ENCODE measurements at places on chromosomes 13 and 19. TPM values are rescaled to one million over a fixed set of nuclear protein-coding genes. Genes with fewer than 3 reads are reported as not detected.

Gene CPT1C
- 118 TPM for polyA plus RNA-seq

Gene CFAP97D2
- not detected for polyA plus RNA-seq

Gene PLEKHA4
- 4.7 TPM for polyA plus RNA-seq

Gene SMIM17
- 0.06 TPM for polyA plus RNA-seq

GRCh38 chr13:42485272-42485671 lies 88.7 kb upstream of the TNFSF11 start:
- no peak for DNase-seq

DNA sequence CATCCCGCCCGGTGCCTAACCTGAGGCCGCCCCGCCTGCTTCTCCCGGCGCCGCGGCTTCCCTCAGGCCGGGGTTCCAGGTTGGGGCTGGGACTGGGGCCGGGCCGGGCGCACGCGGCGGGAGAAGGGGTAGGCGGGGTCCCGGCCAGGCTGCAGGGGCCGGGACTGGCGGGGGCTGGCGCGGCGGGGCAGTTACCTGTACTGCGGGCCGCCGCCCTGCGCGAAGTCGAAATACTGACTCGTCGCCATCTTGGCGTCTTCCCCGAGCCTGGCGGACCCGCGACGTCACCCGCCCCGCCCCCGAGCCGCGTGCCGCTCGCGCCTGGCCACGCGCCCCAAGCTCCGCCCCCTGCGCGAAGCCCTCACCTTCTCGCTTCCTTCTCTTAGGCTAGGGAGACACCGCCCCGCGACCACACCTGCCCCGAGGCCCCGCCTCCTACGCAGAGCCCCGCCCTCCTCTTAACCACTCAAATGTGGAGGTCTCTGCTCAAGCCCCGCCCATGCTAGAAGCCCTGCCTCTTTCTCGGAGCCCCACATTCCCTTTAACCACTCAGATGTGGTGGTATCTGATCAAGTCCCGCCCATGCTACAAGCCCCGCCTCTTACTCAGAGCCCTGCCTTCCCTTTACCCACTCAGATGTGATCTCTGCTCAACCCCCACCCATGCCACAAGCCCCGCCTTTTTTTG lies at the start of gene ZFR2:
TSS of gene ZFR2 (minus strand) at position 269 of the 687 bp plus-strand sequence. CDS start at position 248, 21 bp downstream.
- DNase-seq, result peak; percentile 86

Gene SHISA7
- polyA plus RNA-seq, result 0.02 TPM

DNA sequence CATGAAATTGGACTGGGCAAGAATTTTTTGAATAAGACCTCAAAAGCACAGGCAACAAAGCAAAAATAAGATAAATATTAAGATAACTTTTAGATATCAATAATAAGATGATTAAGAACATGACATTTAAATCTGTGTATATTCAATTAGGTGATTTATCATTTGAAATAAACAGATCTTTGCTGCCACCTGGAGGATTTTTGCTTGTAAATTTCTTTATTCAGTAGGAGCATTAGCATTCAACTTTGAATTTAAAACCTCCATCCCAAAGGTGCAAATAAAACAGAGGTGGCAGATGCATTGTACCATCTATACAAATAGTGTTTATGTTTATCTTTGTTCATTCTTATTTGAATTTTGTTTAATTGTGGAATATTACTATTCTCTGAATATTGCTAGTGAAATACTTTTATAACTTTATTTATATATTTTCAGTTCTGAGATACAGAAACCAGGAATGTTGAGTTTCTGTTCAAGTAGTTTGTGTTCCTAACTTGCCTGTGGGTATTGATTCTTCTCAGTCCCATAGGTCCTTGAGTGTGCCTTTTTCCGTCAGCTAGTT lies 20.9 kb downstream of the COG6 start:
- DNase-seq, result peak; percentile 19

Gene PEX11G
- 6.4 TPM for polyA plus RNA-seq

GRCh38 chr13:47420568-47420967 lies 523.7 kb upstream of the HTR2A start:
- no peak for DNase-seq

Gene MEGF8
- 12.0 TPM for polyA plus RNA-seq

Gene IGSF23
- 0.10 TPM for polyA plus RNA-seq

GRCh38 chr19:7650148-7650547 lies 13.2 kb downstream of the STXBP2 start:
- peak; percentile 19 for DNase-seq

- DNase-seq, result no peak
Measured at GRCh38 chr19:55325172-55325571, at the start of gene TMEM150B. Gene TMEM150B (minus strand): TSS chr19:55325341. CDS start chr19:55321036, 4,305 bp downstream.

DNA sequence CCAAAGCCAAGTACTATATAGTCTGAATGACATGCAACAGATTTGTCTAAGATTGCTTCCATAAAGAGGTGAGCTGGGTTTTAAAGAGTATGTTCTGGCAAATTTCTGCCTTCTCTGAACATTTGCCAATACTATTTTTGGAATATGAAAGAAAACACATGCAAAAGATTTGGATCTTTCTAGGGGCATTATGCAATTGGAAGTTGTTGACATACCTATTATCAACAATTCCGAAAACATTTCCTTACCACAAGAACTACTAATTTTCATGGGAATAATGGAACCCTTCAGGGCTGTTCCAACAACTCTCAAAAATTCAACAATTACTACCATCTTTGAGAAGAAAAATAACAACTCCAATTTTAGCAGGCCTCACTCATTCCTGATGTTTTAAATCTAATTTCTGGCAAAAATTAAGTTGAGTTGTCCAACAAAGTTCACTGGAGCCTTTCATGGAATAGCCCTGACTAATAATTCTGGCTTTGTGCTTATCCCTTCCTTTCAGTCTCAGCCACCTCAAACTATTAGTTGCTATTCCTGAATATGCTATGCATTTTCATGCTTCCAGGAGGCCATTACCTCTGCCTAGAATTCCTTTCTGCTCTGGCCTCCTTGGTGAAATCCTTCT lies 250.0 kb downstream of the RGCC start:
- DNase-seq, result no peak

GRCh38 chr19:572743-573518 lies 535 bp downstream of the BSG start:
- DNase-seq, result peak; percentile 69

Gene RNASEH2B
- polyA plus RNA-seq, result 18.3 TPM

Gene ANKRD27
- 21.3 TPM for polyA plus RNA-seq

GRCh38 chr13:73399347-73400216 lies 340.8 kb downstream of the KLF5 start:
- DNase-seq, result no peak

- DNase-seq, result peak; percentile 81
Measured at GRCh38 chr19:49746206-49746958, 16.7 kb downstream of the TSKS start.

DNA sequence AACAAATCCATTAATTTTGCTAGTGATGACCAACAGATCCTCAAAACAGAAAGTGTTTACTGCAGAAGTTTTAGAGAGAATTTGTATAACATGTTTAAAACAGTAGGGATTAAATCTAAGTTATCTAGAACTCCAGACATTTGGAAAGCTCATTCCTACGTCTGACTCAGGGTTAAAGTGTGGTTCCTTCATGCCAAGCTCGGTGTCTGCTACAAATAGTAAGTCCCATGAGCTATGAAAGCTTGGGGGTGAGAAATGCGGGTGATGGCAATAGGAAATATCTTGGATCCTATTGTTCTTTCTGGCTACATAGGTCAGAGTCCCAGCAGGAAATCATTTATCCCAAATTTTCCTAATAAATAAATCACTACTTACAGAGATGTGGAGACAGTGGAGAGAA lies 867.1 kb downstream of the UQCRFS1 start:
- no peak for DNase-seq

Gene TTYH1
- polyA plus RNA-seq, result 0.05 TPM

Gene TCF3
- polyA plus RNA-seq, result 81.3 TPM

DNA sequence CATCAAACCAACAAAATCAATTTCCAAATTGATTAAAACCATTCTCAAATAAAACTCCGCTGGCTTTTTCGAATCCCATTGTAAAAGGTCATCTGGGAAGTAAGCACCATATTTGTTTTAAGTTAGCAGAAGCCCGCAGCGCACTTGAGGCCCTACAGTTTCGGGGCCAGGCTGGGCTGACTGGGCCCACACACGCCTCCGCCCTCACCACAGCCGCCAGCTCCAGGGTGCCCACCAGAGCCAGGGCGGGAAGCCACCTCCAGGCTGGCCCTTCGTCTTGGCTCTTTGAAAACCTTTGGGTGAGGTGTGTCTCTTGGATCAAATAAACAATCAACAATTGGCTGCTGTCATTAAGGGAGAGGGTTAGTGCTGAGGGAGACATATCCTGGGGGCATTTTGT lies 133.3 kb downstream of the SOX1 start:
- no peak for DNase-seq

Gene ZNF132
- polyA plus RNA-seq, result 1.3 TPM

DNA sequence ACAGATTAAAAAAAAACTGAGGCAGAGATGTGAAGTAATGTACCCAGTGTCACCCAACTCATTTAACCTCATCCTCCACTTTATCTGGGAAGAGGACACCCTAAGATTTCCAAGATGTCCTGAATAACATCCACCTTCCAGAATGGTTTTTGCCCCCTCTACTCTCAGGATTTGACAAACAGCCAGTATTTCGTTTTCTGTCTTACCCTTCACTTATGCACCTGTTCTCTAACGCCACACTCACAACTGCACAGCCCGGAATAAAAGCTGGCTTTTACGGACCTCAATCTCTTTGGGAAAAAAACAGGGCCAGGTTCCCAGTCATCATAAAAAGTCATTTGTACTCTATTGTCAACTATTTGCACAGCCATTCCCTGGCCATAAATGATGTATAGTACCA lies 21.2 kb upstream of the CEACAM6 start:
- no peak for DNase-seq

DNA sequence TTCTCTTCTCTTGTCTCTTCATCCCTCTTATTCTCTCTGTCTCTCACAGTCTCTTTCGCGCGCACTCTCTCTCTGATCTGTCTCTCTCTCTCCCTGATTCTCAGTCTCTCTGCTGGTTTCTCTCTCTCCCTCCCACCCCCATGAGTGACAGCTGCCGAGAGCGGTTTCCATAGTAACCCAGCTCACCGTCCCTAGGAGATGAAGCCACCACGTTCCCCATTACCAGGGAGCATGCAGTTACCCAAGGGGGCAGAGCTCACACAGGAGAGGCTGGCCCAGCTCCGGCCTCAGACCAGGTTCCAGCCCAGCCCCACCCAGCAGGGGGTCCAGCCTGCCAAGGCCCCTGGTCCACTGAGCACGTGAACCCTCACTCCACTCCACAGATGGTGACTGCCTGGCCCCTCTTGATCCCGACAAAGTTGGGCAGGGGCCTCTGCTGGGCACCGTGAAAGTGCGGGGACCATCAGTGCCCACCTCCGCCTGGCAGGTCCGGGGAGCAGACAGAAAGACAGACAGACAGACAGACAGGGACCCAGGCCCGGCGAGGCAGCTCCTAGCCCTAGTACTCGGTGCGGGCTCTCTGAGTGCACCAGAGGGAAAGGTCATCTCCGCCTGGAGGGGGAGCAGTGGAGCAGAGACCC lies 50.6 kb downstream of the CELF5 start:
- no peak for DNase-seq

Gene CLEC4G
- not detected for polyA plus RNA-seq

Gene DCT
- 0.11 TPM for polyA plus RNA-seq

Gene LRRC63
- polyA plus RNA-seq, result 0.03 TPM

Gene PRRG2
- 0.42 TPM for polyA plus RNA-seq

DNA sequence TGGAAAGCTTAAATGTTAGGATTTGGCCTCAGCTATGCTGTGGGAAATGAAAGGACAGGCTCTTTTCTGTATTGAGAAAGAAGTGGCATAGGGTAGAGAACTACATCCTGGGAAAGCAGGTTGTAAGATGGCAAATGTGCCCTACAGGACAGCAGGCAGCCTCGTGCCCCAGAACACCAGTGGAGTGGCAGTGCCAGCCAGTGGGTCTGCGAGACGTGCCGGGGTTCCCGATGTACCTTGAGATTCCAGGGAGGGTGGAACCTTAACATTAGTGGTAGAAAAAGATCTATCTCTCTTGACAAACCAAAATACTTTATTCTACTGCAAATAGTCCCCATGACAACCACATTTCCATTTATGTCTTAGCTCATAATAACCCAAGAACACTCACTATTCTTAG lies 42.7 kb downstream of the DCLK1 start:
- DNase-seq, result no peak

Gene PCSK4
- 5.8 TPM for polyA plus RNA-seq

Gene CEACAM8
- not detected for polyA plus RNA-seq

GRCh38 chr19:8085598-8086408 lies 33.2 kb downstream of the CCL25 start:
- no peak for DNase-seq

DNA sequence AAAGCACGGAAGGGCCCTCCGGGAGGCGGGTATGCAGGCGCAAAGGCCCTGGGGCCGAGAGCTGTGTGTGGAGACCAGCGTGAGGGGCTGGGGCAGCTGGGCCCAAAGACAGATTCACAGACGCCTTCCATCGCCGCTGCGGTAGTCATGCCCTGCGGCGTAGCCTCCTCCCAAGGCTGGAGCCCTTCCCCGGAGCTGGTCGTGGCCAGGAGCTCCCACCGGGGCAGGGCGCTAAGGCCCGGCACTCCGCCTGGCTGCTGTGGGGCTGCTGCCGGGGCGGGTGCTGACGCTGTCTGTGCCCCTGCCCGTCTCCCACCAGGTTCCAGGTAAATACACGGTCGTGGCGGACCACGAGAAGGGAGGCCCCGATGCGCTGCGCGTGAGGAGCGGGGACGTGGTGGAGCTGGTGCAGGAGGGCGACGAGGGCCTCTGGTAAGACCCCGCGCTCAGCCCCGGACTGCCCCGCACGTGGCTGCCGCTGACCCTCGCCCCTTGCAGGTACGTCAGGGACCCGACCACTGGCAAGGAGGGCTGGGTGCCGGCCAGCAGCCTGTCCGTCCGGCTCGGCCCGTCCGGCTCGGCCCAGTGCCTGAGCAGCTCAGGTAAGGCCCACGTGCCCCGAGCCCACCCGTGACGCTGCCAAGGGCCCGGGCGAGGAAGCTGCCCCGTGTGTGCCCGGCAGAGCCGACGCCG lies 9.4 kb upstream of the F7 start:
- no peak for DNase-seq

DNA sequence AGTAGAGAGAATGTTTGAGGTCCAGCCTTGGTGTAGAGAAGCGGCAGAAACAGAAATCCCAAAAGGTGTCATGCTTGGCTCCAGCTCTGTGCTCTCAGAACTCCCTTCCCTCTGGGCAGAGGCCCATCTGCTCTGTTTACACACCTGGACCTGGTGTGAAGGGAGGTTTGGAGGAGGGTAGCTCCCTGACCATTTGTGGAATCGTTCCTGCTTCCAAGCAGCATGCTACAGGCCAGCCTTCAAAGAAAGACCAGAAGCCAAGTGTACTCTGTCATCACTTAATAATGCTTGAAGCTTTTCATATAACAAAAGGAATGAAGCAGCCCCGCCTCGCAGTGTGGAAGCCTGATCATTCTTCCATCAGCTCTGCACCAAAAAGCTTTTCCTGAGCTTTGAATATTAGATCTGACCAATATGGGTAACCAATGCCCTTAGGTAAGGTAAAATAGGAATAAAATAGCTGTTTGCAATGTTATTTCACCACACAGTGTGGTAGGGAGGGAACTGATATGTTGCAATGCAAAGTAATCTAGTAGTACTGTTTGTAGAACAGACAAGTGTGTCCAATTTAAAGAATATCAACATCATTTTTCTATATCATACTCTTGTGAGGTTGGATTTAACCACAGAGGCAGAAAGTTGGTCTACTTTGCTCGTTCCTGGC lies 63.3 kb downstream of the ZIC5 start:
- DNase-seq, result no peak

DNA sequence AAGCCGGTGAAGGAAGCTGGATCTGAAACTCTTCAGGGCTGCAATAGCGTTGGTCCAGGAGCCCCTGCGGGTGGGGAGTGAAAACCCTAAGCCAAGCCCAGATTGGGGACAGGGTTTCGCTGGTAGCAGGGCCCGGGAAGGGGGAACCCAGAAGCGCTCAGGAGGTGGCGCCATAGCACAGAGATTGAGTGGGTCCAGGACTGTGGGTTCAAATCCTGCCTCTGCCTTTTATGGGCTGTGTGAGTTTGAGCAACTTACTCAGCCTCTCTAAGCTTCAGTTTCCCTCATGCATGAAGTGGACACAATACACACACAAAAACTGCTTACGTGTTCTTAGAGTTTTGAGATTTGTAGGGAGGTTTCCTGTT lies 8.3 kb upstream of the SYCN start:
- peak; percentile 66 for DNase-seq
